ENCODE measurements at places on chromosomes 2 and 18.

- no peak for DNase-seq
These were observed 53.8 kb downstream of the CABLES1 start for GRCh38 chr18:23189099-23189498.

DNA sequence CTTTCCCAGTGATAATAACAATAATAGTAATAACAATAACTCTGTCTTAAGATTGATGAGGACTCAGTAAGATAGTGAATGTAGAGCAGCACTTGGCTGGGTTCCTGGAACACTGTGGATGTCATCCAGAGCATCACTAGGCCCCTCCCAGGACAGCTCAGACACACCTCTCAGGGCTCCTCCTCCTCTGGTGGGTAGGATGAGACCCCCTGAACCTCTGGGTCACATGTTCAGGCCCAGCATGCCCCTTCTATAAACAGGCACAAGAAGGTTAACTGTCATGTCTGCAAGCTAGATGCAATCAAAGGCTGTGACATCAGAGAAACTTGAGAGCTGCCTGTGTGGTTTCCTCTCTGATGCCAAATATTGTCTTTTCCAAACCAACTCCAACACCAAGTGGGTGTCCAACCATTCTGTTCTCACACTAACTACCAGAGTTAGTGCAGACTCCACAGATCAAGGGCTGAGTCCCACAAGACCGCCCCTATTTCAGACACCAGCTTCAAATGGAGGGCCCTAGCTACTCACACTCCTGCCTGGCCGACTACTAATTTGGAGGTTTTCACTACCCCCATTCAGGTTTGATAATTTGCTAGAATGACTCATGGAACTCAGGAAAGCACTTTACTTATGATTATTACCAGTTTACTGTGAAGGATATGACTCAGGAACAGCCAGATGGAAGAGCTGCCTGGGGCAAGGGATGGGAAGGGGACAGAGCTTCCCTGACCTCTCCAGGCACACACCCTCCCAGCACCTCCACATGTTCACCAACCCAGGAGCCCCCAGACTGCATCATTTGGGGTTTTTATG is 46.4 kb upstream of the BZW1 start:
- no peak for DNase-seq

DNA sequence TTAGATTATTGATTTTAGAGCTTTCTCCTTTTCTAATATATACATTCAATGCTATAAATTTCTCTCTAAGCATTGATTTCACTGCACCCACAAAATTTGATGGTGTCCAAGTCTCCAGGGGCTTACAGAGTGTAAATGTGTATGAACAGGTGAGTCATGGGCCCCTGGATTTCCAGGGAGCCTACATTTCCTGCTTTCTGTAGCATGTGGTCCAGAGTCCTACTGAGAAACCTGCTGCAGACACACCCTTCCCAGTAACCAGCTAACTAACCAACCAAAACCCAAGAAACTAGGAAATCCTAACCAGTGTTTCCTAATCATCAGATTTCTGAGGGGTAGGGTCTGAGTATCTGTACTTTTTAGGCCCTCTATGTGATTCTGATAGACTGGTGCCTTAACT is 39.5 kb upstream of the TANC1 start:
- DNase-seq = no peak

GRCh38 chr2:78011251-78011650 is 489.1 kb upstream of the LRRTM4 start:
- no peak for DNase-seq

DNA sequence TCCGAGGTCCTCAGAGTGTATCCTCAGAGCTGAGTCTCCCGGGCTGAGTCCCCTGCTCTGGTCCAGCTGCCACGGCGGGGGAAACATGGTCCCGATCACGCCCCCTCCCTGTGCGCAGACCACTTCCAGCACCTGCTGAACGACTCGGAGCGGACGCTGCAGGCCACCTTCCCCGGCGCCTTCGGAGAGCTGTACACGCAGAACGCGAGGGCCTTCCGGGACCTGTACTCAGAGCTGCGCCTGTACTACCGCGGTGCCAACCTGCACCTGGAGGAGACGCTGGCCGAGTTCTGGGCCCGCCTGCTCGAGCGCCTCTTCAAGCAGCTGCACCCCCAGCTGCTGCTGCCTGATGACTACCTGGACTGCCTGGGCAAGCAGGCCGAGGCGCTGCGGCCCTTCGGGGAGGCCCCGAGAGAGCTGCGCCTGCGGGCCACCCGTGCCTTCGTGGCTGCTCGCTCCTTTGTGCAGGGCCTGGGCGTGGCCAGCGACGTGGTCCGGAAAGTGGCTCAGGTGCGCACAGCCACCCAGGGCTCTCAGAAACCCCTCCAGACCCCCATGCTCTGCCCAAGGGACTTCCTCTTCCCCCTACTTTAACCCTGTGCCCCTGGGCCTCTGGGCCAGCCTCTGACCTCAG is 26.7 kb downstream of the GPC1 start:
- no peak for DNase-seq

GRCh38 chr2:120454654-120455385 is 108.9 kb downstream of the INHBB start:
- DNase-seq = no peak

DNA sequence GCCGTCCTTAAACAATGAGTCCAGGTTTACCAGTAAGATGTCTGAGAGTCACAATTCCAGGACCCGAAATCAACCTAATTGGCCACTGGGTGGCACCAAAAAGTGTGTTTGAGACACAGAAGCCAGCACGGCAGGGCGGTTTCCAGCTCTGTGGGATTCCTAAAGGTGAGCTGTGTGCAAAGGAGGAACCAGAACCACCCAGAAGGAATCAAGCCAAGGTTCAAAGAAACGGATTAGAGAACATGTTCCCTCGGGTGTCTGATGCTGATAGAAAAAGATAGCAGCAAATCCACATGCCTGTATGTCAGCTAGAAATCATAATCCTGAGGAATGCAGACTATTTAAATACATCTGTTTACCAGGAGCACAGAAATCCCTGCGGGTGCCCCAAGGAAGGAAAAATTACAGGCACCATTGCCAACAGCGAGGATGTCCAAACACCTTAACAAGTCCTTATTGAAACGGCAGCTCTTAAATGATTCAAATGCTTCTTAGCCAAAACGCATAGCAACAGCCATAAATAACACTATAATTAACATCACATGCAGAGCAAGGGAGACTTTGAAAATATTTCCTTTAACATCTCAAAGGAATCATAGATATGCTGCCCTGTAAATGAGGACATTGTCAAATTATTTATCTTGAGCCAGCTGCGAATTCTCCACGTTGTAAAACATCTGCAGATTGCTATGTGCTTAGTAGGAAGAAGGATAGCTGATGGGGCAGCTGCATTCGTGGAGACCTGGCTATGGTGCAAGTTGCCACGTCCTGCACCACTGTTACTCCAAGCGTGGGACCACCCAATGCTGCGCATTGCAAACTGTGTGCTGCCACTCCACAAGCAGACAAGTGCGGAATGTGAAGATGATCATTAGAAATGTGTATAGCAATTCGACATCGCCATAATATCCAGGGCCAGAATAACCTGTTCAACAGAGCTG is 318.7 kb upstream of the NCKAP5 start:
- DNase-seq = peak; percentile 2

DNA sequence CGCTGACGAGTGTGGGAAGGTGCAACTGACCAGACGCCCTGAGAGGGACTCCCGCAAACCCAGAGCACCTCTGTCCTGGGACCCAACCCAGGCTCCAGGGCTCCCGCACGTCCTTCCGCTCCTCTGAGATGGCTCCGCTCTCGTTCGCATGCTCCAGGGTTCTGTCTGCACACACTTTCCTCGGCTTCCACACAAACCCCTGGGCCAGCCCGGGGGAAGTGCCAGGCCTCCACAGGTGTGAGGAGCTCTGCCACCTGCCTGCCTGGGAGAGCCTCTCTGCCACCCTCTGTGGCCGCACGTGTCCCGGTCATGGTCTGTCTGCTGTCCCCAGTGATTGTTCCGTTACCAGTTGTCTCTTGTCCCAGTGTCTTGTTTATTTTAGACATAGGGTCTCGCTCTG is 222.9 kb downstream of the HDAC4 start:
- DNase-seq = no peak

DNA sequence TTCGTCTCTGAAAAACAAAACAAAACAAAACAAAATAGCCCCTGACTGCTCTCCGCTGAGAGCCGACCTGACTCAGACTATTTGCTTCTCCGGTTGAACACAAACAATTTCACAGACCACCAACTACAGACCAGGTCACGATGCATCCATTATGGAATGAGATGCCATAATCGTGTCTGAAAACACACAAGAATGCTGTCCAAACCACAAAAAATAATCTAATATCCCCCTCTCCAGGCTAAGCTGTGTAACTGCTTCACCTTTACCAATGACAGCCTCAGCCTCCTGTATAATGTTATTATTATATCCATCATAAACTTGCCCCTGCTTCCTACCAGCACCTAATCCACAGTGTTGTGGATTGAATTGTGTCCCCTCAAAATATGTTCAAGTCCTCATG is 114.7 kb downstream of the DNAH6 start:
- no peak for DNase-seq
